ENCODE measurements at places on chromosomes 1 and 21.

DNA sequence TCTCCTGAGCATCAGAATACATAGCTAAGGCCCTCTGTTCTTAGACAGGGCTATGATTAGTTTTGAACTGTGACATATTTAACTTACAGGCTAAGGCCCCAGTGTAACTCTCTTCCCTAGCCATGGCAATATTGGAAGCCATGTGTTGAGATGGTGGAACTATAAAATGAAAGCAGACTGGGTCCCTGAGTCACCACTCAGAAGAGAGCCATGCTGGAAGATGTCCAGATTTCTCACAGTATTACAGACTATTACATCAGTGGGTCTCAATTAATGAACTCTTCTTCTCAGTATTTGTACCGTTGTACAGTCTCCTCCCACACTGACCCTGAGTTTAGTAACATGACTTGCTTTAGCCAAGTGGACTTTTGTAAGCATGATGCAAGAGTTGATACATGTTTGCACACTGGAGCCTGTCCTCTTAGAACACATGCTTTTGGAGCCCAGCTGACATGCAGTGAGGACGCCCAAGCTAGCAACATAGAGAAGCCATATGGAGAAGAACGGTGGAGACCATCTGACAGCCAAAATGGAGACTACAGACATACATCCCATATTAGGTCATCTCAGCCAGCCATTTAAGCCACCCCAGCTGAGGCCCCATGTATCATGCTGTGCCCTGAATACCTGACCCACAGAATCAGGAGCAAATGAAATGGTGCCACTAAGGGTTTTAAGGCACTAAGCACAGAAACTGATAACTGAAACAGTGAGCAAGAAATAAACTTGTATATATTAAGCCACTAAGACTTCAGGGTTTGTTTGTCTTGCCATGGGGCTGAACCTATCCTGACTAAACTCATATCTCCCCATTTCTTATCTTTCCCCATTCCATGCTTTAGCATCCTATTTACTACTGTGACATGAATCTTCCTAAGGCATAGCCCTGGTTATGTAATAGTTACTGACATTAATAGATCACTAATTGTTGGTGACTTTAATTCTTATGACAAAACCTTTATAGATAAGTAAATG, 24.4 kb downstream of the TBX15 start:
- DNase-seq = no peak

DNA sequence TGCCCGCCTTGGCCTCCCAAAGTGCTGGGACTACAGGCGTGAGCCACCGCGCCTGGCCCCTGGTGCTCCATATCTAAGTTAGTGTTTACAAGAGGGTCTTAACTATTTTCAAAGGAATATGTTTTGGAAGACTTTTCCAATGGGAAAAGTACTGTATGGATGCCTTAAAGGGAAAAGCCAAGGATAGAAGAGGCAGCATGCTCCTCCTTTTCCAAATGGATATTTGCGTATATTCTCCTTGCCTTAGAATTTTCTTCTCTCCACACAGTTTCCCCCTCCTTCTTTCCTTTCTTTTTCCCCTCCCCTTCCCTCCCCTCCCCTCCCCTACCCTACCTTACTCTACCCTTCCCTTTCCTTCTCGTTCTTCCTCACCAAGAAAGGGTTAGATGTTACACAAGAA, 29.3 kb upstream of the DOCK7 start:
- DNase-seq = no peak

DNA sequence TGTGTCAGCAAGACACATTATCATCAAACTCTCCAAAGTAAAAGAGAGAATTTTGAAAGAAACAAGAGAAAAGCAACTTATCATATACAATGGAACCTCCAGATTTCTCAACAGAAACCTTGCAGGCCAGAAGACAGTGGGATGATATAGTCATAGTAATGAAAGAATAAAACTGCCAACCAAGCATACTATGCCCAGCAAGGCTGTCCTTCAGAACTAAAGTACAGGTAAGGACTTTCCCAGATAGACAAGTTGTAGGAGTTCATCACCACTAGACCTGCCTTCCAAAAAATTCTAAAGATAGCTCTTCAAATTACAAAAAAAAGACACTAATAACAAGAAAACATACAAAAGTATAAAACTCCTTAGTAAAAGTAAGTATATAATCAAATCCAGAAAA, 33.2 kb upstream of the FOXD3 start:
- DNase-seq = no peak

DNA sequence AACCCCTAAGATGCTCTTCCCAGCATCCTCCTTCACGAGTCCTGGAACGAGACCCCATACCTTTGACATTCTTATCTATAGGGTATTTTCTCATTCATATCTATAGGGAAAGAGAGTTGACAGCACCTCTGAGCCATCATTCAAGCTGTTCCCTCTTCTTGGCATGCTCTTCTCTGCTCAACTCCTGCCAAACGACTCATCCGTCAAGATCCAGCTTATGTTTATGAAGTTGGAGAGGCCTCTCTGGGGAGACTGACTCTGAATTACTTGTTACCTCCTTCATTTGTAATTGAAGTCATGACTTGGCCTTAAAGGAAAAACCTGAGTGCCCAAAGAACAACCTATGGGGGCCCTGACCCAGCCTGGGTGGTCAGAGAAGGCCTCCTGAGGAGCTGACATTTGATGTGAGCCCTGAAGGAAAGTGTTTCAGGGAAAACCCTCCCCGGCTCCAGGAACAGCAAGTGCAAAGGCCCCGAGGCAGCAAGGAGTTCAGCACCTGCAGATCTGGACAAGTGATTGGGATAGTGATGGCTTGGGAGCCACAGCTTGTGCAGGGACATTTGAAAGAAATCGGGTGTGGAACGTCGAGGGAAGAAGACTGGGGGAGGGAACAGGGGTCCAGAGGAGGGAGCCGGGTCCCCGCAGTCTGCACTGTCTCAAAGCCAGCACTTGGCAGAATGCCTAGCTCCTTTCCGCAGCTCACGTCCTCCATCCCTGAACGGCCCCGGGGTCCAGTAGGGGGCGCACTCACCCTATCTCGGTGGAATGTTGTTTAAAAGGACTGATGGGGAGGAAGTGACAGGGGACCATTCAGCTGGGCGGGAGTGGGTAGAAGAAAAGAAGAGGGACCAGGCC, 14.0 kb upstream of the CDA start:
- DNase-seq = peak; percentile 92

GRCh38 chr1:8976338-8976737, 30.7 kb downstream of the CA6 start:
- DNase-seq = no peak

GRCh38 chr1:245129319-245130240, 25.2 kb upstream of the KIF26B start:
- no peak for DNase-seq

- peak; percentile 61 for DNase-seq
These were observed 35.2 kb upstream of the KIRREL1 start for GRCh38 chr1:157958263-157958662.

GRCh38 chr1:67345556-67345955, 37.9 kb downstream of the IL12RB2 start:
- no peak for DNase-seq

- DNase-seq = no peak
These were observed 157.9 kb upstream of the NRIP1 start for GRCh38 chr21:15222707-15223106.

GRCh38 chr1:53266038-53266437, 27.7 kb upstream of the MAGOH start:
- no peak for DNase-seq

DNA sequence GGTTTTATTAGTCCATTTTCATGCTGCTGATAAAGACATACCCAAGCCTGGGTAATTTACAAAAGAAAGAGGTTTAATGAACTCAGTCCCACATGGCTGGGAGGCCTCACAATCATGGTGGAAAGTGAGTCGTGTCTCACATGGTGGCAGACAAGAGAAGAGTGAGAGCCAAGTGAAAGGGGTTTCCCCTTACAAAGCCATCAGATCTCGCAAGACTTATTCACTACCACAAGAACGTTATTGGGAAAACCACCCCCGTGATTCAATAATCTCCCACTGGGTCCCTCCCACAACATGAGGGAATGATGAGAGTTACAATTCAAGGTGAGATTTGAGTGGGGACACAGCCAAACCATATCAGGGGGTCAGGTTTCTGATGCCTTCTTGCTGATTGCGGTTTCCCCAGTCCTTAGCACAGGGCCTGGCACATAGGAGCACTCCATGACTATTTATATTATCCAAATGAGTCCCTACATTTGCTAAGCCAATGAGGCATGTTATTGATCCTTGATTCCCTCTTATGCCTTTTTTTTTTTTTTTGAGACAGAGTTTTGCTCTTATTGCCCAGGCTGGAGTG, 35.3 kb upstream of the PAXBP1 start:
- DNase-seq = no peak

- DNase-seq = no peak
These were observed 17.1 kb downstream of the UTP25 start for GRCh38 chr1:209844695-209845407.

GRCh38 chr1:22849770-22850169, 122.9 kb downstream of the LACTBL1 start:
- DNase-seq = no peak

DNA sequence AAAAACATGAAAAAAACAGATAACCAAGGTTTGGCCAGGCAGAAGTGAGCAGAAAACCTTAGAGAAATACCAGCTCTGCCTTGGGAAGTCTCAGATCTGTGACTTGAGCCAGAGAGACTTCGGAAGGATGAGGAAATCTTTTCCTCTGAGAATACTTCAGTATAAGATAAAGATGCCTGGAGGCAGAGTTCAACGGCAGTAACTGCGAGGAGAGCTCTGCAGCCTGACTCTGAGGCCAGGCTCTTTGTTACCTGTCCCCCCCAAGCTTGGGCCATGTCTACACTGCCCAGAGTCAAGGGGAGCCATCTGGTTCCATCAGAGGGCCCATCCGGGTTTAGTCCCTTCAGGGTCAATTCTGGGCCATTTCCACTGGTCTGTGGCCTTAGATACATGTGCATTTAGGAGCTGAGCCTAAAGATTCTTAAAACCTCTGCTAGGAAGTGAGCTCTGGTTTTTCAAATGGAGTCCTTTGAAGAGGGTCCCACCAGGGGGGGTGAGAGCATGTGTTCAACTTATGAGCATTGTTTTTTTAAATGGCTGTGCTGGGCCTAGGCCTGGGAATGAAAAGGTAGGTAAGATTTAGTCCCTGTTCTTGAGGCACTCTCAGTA, 8.7 kb downstream of the KIRREL1 start:
- peak; percentile 78 for DNase-seq

DNA sequence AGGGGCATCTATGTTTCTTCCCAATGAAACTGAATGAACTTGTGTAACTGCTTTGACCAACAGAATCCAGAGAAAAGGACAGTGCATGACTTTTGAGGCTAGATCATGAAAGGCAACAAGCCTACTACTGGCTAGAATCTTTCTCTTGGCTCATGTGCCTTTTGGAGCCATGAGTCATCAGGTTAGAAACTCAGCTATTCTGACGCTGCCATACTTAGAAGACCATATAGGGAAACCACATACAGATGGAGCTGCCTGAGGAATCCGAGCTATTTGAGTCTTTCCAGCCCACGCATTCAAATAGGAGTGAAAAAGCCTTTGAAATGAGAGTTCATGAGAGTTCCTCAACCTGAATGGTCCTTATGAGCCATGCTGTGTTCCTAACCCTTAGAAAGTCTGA, 738.5 kb upstream of the CHRM3 start:
- DNase-seq = peak; percentile 94

DNA sequence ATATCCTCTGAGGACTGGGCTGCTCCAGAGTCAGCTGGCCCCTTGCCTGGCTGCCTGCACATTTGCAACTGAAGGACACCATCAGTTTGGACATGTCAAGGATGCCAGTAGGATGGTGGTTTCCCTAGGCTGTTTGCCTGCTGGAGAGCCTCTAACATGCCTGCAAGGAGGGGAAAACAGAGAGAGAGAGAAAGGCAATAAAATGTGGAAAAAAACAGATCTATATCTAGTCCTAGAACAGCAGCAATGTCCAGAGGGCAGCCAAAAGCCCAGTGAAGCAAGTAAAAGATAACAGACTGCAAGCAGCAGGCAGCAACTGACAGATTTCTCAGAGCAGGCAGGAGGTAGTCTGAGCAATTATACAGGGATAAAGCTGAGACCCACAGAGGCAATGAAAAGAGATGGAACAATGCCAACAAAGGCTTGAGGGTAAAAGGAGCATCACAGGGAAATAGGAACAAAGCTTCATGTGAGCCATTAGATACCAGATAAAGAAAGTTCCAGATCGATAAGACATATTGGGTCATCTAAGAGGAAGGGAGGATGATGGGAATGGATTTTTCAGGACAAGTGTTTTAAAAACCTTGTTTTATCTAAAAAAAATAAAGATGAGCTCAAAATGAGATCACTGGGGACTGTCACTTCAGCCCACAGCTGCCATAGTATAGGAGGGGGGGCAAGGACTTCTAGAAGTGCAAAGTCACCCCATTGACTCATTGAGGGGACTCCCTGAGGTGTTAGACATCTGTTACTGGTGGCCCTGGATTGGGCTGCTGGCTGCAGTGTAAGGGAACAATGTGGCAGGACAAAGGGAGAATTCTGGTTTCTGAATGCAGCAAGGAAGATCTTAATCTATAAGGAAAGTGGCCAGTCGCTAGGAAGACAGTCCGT, 38.6 kb upstream of the GADD45A start:
- DNase-seq = peak; percentile 86

DNA sequence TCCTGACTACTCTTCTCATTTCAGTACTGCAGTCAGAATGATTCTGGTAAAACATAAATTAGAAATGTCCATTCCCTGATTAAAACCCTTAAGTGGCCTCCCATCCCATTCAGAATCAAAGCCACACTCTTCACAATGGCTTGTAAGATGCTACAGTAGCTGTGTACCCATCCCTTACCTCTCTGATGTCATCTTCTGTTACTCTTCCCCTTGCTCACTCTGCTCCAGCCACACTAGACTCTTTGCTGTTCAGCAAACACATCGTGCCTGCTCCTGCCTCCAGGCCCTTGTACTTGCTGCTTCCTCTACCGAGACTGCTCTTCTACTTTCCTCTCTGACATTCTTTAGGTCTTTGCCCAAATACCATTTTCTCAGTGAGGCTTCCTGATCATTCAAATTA, 4.3 kb upstream of the GPX7 start:
- no peak for DNase-seq

Data from islet precursor cell (in vitro differentiated cells).